Tibial artery (tissue), 4 donors: ENCODE measurements at places on chromosomes 3 and 15.

DNA sequence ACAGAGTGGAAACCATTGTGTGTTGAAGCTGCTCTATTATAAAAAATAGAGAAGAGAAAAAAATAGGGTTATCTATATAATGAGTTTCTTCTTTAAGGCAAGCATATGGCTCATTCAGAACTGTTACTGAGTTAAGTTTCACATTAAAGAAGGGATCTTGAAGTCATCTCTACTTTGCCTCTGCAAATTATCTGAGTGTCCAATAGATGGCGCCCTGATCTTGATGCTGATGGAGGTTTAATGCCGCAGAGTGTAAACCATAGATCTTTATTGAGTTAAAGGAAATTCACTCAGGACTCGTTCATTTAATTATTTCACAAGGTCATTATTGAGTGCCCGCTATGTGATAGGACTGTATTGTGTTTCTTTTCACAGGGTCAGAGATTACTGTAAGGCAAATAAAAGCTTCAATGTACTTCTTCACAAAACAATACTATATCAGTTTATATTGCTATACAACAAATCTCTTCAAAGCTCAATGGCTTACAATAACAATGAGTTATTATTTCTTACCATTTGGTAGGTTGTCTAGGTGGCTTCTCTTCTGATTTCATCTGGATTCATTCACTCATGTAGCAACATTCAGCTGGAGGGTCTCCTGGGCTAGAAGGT, 171.4 kb downstream of the NSUN3 start:
- no peak for DNase-seq

DNA sequence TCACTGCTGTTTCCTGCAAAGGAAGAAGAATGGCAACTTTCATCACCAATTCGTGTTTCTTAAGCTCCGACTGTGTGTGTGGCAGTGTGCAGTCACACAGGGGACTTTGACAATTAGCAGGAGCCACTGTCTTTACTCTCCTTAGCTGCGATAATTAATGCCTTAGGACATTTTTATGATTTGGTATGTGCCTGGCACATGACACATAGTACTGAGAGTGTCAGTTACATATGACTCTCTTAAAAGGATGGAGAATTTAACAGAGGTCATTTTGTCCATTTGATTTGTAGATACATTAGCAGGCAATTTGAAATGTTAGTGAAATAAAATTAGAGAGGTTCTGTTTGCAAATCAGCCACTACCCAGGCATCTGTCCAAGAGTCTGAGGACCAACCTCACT, 128.9 kb upstream of the VEPH1 start:
- DNase-seq: no peak

GRCh38 chr3:112627419-112627818, 13.5 kb downstream of the CCDC80 start:
- peak; percentile 73 for DNase-seq

GRCh38 chr3:139935016-139935865, at the start of gene CLSTN2:
Gene CLSTN2 (plus strand): TSS chr3:139935185.
- DNase-seq: peak; percentile 56

- DNase-seq: no peak
Measured at GRCh38 chr15:100229181-100230163, 112.3 kb downstream of the ADAMTS17 start.

DNA sequence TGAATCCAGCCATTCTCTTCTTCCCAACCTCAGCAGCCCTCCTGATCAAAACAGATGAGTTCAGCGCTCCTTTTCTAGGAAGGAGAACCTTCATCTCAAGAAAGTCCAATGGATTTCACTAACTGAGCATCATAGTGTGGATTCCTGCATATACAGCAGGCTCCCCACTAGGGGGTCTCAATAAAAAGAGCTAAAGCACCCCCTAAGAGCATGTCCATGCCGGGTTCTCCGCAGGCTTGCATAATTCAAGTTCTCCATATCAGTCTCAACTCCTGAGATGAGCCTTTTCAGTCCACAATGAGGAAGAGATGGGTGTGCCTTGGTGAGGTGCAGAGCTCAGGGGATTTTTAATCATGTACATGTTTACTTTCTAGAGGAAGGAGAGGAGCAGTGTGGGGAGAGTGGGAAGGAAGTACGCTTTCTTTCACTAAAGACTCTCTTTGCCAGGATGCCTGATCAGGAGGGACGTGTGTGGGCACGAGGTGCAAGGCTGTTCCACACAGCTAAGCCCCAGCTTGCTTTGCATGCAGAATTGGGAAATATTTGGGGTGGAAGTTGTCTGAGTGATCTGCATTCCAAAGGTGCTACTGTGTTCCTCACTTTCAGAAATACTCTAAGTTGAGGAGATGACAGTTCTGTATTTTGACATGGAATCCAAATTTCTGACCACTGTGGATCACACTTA, 563.5 kb downstream of the OCA2 start:
- DNase-seq: no peak

GRCh38 chr3:161818106-161818505, 321.5 kb downstream of the OTOL1 start:
- DNase-seq: no peak

DNA sequence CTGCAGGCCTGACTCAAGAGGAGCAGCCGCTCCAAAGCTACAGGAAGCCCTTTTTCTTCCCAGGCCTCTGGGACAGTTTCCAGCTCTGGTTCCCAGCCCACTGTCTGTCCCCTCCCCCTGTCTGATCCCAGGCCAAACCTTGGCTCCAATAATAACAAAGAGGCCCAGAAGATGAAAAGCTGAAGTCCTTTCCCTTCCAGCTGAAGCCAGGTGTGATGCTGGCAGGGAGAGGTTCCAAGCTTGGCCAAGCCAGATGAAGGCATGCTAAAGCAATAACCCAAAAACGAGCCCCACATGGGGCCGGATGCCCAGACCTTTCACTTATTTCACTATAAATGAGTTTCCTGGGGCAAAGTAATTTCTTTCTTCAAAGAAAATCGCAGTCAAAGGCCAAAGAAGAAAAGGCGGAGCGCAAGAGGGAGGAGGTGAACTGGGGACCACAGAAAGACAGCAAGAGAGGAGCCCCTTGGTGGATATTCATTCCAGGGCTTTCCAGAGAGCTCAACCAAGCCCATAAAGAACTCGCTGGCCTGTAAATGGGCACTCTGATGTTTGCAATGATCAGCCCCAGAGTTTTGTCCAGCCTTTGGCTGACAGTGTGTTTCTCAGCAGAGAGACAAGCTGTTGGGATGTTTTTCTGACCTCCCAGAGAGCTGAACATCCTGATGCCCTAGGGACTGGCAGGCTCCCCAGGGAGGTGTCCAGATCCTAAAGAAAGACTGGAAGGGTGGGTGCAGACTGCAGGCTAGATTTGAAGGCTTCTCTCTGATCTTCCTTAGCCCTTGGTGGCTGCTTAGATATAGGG, 157.6 kb downstream of the UACA start:
- DNase-seq: no peak

DNA sequence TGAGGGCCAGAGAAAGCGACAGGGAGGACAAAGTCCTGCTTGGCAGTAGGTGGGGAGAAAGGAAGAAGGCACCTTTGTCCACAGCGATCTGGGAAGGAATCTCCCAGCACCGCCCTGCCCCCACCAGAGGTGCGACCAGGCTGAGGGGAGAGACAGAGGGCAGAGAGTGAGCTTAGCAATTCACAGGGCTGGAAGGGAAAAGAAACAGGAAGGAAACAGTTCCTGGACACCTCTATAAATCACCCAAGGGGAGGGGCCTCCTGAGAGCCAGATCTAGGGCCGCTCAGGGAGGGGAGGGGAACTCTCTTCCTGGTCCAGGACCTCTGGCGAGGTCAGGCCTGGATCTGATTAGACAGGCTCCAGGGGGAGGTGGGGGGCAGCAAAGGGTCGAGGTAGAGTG, 35.4 kb downstream of the RNU5B-1 start:
- DNase-seq: no peak

- no peak for DNase-seq
Measured at GRCh38 chr3:41178576-41178975, 20.7 kb upstream of the CTNNB1 start.

GRCh38 chr15:22959321-22960101, 20.7 kb downstream of the CYFIP1 start:
- no peak for DNase-seq

DNA sequence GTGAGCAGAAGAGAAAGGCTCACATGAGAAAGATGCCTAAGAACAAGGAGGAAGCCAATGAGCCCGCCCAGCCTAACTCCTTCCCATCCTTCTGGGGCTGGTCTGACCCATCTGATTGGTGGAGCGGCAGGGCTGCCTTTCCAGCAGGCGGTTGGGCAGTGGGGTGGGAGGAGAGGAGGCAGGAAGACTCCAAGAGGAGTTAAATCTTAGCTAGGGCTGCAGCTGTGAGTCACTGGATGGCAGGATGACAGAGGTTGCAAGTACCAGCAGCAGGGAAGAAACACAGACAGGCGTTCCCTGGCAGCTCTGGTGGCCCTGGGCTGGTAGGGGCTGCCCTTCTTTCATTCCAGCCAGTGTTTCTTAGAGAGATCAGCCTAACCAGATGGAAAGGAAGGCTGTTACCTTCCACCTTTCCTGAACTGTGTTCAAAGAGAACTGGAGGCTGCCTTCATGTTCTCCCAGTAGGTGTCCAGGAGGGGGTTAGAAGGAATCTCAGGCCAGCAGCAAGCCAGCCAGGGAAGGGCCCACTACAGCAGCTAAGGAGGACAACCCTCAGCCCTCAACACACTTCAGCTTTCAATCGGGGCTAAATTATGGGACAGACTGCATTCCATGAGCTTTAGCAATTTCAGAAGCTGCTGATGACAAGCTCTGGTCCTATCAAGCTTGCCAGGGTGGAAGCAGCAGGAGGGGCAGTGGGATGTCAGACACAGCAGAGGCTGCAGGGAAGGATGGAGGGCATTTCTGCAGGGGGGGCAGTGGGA, 50.3 kb downstream of the CHSY1 start:
- DNase-seq: peak; percentile 99

DNA sequence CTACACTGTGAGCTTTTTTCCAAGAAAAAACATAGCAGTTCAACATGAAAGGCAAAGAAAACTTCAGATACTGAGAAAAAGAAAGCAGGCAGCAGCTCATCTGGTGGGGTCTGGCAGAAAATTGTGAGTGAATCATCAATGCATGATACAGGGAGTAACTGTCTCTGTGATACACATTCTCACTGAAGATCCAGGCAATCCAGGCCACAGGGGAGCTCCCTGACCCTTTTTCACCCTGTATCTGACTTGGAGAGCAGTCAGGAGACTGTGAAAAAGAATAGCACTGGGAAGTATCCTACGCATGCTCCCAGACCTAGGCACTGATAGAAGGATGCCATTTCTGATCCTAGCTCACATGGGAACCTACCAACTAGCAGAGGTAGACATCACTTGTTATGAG, 269.8 kb downstream of the MBNL1 start:
- no peak for DNase-seq

DNA sequence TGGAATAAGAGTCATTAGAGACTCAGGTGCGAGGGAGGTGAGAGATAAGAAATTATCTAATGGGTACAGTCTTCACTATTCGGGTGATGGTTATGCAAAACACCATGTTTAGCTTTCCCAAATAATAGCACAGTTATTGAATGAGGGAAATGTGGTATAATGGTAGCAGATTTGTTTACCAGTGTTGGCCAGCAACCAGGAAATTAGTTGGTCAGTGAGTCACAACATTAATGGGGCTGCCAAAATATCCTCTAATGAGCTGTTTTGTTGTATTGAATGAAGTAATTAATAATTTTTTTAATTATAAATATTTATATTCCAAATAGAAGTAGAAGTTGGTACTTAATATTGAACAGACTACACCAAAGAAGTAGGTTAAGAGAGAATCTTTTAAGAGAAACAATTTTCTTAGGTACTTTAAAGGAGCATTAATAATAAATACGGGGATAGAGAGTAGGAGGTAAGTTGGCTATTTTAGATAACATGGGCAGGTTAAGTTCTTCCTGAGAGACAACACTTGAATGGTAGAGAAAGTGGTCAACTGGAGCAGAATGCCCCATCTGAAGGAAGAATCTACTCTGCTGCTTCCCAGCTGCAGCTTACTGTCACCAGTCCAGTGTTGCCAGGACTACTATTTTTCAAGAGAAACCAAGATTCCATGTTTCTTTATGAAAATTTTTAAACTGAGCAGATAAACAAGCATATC, 218.8 kb downstream of the UBE2E2 start:
- no peak for DNase-seq

GRCh38 chr15:96505014-96505413, 174.5 kb downstream of the NR2F2 start:
- DNase-seq: no peak

GRCh38 chr15:90839187-90840071, 29.0 kb upstream of the FURIN start:
- DNase-seq: no peak

DNA sequence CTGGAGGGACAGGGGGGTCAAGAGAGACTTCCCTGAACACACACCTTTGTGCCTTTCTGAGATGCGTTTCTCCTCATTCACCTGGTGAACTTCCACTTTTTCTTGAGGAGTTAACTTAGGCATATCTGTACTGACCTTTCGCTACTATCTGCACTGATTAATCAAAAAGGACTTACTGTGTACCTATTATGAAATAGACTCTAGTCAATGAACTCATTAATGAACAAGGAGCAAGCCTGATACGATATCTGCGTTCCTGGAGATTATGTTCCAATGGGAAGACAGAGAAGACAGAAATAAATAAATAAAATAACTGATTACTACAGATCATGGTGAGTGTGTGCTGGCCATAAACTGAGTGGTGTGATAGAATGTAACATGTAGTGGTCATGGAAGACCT, 157.2 kb upstream of the TBL1XR1 start:
- no peak for DNase-seq

- no peak for DNase-seq
Measured at GRCh38 chr15:29449136-29449535, 179.5 kb upstream of the NSMCE3 start.

- no peak for DNase-seq
Measured at GRCh38 chr3:119809249-119810017, 27.5 kb downstream of the NR1I2 start.
